ENCODE measurements at places on chromosomes 12 and 14.

GRCh38 chr12:128245905-128246304 is 21.1 kb upstream of the TMEM132C start:
- DNase-seq = peak; percentile 91

- DNase-seq = no peak
Measured at GRCh38 chr14:104726600-104727451, 2.8 kb downstream of the ADSS1 start.

- DNase-seq = no peak
Measured at GRCh38 chr12:28857369-28857768, 291.7 kb upstream of the FAR2 start.

DNA sequence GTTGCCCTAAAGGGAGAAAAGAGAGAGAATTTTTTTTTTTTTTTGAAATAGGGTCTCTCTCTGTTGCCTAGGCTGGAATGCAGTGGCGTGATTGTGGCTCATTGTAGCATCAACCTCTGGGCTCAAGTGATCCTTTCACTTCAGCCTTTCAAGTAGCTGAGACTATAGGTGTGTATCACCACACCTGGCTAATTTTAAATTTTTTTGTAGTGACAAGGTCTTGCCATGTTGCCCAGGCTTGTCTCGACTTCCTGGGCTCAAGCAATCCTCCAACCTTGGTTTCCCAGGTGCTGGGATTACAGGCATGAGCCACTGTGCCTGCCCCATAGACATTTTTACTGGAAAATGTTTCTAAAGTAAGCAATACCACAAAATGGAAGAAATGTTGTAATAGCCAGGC is 36.8 kb downstream of the YARS2 start:
- no peak for DNase-seq

GRCh38 chr14:68879841-68880575 is 87.1 kb upstream of the ZFP36L1 start:
- DNase-seq = no peak

DNA sequence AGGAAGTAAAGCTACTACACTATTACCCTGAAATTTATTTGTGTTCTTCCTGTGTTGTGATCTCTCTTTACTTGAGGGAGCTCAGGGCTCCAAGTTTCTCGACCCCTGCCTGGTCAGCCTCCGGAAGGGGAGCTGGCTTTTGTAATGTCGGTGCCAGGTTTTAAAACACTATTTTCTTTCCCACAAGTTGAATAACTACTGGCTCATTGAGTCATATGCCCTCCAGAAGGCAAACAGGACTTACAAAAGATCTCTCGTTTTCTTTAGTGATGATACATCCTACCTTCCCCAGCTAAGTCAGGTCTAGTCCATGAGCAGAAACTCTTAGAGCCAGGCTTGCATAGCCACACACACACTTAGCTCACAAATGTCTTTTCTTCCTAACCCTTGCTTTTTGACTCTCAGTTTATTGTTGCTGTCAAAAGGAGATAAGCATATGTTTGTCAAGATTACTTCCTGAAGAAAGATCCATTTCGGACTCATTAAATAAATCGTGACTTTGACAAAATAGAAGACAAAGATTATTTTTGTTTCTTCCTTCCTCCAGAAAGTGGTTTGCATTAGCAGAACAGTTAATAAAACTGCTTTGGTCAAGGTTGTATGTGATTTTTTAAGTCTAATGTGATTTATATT is 209.8 kb upstream of the FLRT2 start:
- DNase-seq = no peak

- no peak for DNase-seq
Measured at GRCh38 chr12:94427501-94428381, 31.9 kb downstream of the CEP83 start.

DNA sequence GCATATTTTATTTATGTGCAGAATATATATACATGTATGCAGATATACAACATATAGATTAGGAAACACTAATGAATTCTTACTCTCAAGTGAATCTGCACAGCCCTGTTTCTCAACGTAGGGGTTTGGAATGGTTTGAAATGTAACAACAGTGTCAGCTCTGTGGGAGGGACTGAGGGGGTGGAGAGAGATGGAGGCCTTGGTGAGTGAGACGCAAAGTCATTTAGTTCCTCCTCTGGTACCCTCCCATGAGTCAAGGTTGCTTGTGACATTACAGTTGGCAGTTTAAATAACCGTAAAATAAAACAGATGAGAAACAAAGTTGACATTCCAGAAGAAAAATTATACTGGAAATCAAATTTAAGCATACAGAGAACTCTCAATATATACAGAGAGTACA is 313.0 kb upstream of the PRKD1 start:
- DNase-seq = no peak
